LHCN-M2 (cell line): ENCODE measurements at places on chromosomes 1 and 21. TPM values are rescaled to one million over a fixed set of nuclear protein-coding genes. Genes with fewer than 3 reads are reported as not detected.

Gene PDC
- not detected in 2 replicates for total RNA-seq

Gene CFAP74
- total RNA-seq = not detected in 2 replicates

DNA sequence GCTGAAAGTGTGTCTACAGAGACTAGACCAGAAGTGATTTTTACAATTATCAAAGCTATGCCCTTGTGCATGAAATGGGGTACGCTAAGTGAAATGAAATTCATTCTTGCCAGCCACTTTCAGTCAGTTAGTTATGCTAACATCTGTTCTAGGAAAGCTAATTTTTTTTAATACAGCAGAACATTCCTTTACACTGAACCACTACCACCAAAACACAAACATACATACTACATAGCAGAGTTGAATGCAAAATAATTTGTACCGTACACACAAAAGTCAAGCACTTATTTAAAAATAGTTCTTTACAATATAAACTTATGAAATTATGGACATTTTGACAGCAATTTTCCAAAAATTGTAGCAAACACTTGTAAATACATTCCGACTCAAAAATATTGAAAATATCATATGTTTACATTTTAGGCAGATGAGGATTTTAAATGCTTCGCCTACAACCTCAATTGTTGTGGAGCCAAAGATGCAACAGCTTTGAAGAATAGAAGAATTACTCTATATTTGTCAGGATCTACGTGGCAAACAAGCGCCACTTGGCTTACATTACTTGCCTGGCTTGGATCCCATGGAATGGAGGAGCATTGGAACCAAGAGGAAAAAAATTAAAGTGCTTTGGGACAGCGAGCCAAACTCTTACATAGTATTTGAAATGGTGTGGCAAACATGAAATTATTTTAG lies 30.6 kb downstream of the WLS start:
- peak; percentile 25 for DNase-seq

Gene TP73
- total RNA-seq = 2.4 and 2.6 TPM in 2 replicates

Gene TTC39A
- not detected in 2 replicates for total RNA-seq

GRCh38 chr1:79441238-79441637 lies 434.7 kb upstream of the ADGRL4 start:
- DNase-seq = no peak

Gene KCNJ15
- total RNA-seq = 19.2 and 19.8 TPM in 2 replicates

Gene ZYG11A
- total RNA-seq = 0.13 and 0.17 TPM in 2 replicates

DNA sequence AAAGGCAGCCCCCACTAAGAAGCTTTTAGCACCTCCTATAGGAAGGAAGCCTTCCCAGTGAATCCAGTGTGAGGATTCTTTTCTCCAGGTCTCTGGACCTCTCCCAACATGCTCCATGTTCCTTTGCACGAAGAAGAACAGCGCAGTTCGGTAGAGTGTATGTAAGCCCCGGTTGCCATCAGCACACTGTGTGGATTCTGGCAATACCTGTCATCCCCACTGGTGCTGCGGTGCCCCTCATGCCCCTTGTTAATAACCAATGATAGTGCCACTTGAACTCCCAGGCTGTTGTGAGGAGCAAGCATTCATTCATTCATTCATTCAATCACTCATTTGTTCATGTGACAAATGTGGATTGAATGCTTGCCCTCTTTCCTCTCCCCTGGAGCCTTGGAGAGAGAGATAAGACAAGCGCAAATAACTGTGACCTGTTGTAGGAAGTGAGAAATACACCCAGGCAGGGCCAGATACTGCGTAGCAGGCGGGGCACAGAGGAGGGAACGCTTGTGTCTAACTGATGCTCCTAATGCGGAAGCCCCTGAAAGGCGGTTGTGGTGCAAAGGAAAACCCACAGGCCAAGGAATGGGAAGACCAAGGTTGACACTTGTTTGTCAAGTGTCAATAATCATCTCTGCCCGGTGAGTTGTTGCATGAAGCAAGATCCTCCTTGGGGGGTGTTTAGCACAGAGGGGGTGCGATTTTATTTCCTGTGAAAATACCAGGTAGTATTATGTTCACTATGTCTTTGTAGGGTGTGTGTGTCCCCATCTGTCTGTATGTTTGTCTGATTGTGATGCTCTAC lies 9.8 kb downstream of the LGR6 start:
- DNase-seq = no peak

DNA sequence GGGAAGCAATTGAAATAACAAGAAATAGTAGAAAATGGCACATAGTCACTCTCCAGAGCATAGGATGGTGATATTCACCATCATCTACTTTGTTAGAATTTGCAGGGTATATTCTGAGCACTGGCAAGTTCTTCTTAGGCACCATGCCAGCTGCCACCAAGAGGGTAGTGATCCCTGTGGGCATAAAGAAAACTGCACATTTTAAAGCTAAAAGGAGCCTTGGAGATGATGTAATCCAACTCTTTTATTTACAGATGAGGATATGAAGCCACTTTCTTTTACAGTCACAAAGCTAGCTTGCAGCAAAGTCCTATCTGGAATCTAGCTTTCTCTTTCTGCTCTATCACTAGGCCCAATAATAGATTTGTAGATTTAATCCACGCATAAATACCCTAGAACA lies 69.0 kb downstream of the PTGER3 start:
- DNase-seq = no peak

- no peak for DNase-seq
These were observed 19.9 kb downstream of the BEND5 start for GRCh38 chr1:48756683-48757316.

Gene GCSAML
- total RNA-seq = not detected in 2 replicates

GRCh38 chr1:168473126-168473525 lies 70.7 kb downstream of the XCL2 start:
- no peak for DNase-seq

GRCh38 chr1:171279678-171280077 lies 31.4 kb downstream of the FMO1 start:
- DNase-seq = no peak

DNA sequence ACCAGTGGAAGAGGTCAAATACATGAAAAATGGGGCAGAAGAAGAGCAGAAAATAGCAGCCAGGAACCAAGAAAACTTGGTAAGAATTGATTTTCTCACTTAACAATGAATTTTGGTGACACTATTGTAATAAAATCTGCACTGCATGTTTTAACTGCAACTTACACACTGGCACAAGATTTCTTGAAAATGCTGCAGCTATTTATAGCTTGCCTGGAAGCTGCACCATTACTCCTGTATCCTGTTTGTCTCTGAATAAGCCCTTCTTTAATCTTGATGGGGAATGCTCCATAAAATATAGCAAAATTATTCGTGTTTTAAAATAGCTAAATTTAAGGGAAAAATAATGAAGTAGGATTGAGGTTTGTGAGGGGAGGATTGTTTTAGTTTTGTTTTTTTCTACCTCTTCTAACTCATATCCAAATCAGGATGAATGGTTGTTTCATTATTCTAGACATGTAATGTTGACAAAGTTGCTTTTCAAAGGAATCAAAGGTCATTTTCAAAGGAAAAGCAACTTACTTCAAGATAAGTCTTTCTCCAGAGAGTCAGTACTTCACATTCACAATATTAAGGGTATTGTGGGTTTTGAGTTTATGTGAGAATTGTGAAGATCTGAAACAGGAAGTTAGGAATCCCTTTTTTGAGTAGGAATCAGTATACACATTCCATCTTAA lies 120.9 kb downstream of the C1orf21 start:
- peak; percentile 21 for DNase-seq

DNA sequence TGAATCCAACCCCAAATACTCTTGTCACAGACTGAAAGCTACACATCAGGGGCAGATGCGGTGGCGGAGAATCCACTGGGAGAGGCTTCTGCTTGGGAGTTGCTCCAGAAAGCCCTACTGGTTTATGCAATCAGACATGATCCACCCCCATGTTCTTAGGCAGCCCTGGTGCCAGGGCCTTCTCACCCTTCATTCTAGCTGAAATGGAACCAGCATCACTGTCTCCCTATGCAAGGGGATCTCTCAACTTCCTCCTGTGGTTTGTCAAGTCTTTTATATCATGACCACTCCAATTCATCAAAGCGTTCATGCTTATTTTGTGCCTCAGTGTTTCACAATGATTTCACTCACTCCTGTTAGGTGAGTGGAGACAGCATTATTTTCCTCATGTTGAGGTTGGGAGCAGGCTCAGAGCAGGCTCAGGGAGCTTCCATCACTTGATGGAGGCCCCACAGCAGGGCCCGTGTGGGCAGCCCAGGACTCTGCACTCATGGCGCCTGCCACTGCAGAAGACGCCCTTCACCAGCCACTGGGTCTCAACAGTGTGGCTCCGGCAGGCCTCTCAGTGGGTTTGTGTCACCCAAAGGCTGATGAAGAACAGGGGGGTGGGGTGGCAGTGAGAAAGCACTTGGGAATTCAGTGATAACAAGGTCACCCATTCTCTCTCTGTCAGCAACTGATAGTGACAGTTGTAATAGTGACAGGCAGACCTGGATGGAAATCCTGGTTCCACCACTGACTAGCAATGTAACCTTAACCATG lies 67.1 kb downstream of the CD58 start:
- no peak for DNase-seq

DNA sequence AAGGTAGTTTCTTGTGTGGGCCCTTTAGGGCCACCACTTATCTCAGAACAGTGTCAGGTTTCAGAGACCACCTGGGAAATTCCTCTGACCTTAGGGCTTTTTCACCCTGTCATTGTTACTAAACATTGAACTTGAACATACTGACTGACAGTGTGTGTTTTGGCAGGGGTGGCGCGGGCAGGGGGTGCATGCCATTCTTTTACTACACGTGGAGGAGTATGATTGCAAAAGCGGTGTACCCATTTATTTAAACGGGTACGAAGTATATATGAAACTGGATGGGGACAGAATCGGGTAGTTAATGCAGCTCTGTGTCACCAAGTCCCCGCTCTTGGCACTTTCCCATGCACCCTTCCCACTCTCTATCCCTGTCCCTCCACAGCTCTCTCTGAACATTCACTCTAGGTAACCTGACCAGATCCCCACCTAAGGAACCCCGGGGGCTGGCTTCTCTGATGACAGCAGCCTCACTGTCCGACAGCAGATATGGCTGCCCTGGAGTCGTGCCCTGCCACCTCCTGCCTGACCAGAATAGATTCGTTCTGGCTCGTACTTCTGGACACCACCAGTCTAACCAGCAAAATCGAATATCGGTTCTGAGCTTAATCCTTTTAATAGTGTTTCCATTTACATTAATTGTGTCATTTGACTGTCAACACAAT lies 51.3 kb downstream of the NFASC start:
- DNase-seq = no peak

Gene SPRR5
- not detected in 2 replicates for total RNA-seq

- DNase-seq = no peak
These were observed 130.0 kb downstream of the EDEM3 start for GRCh38 chr1:184624626-184625025.

GRCh38 chr1:212531267-212531666 lies 77.3 kb upstream of the ATF3 start:
- no peak for DNase-seq

Gene GRIK3
- not detected in 2 replicates for total RNA-seq

- no peak for DNase-seq
These were observed 154.8 kb upstream of the RAB4A start for GRCh38 chr1:229116114-229116513.

DNA sequence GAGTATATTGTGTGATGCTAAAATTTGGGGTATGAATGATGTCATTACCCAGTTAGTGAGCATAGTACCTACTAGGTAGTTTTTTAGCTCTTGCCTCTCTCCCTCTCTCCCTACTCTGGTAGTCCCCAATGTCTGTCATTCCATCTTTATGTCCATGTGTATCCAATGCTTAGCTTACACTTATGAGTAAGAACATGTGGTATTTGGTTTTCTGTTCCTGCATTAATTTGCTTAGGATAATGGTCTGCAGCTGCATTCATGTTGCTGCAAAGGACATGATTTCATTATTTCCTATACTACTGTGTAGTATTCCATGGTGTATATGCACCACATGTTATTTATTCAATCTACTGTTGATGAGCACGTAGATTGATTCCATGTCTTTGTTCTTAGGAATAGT lies 54.4 kb upstream of the NEGR1 start:
- DNase-seq = no peak

DNA sequence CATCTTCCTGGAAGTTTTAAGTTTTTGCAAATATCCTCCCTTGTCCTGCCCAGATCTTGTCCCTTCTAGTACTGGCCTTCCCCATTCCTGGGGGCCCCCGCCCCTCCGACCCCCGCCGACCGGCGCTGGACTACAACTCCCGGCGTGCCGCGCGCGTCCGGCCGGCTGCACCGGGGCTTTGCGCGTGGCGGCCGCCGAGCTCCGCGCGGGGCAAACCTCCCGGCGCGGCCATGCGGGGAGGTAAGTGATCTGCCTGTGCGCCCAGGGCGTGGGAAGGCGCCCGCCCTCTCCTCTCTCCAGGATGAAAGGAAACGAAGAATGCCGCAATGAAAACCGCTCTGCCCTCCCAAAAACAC lies 3.2 kb upstream of the SAMD13 start:
- peak; percentile 47 for DNase-seq

GRCh38 chr1:113390871-113391648 lies 745 bp downstream of the MAGI3 start:
- peak; percentile 29 for DNase-seq

Gene C1QC
- not detected in 2 replicates for total RNA-seq

Gene PLPPR5
- total RNA-seq = 0.32 TPM in 1 of 2 replicates, not detected in the other

Gene S100A9
- total RNA-seq = not detected in 2 replicates

Gene F13B
- not detected in 2 replicates for total RNA-seq

Gene LCE2B
- total RNA-seq = not detected in 2 replicates

Gene ERICH3
- not detected in 2 replicates for total RNA-seq

- no peak for DNase-seq
These were observed 28.1 kb upstream of the WASF2 start for GRCh38 chr1:27517907-27518718.

Gene CEP104
- total RNA-seq = 14.6 TPM in 2 replicates

DNA sequence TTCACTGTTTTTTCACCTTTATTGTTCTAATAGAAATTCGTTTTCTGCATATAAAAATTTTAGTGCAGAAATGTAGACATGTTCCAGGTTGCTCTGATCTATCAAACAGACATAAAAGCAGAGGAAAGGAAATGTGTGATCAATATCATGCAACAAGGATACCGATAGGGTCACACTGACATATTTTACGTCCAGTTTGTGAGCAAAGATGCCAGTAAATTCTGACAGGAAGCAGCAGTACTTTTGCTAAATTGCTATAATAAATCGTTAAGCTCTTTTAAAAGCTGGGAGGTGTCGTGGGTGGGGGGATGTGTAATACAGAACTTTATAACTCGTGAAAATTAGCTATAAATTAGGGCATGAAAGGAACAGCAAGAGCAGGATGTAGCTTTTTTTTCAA lies 955.2 kb downstream of the BRINP3 start:
- no peak for DNase-seq
